Hematopoietic multipotent progenitor cell (in vitro differentiated cells): ENCODE measurements at places on chromosomes 4 and X. TPM values are rescaled to one million over a fixed set of nuclear protein-coding genes. Genes with fewer than 3 reads are reported as not detected.
A peak's percentile ranks its signal among the peaks of the same experiment; 100 is the strongest.

The CXCL5 gene
- not detected for total RNA-seq

DNA sequence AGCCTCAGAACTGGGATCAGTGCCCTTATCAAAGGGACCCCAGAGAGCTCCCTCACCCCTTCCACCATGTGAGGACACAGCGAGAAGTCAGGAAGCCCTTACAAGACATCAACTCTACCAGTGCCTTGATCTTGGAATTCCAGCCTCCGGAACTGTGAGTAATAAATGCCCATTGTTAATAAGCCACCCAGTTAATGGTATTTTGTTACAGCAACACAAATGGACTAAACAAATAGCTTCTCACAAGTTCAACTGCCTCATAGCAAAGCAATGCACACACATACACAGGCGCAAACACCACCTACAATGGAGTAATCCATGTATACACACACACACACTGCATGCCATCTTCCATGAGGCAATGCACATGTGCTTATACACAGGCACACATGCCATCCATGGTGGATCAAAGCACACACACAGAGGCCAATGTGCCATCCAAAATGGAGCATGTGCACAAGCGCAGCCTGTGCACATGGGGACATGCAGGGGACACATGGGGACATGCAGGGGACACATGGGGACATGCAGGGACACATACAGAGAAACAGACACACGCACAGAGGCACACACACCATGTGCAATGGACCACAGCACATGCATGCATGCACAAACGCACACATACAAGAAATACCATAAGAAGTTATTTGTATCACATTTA is 137.6 kb upstream of the TBL1X start:
- DNase-seq: no peak

DNA sequence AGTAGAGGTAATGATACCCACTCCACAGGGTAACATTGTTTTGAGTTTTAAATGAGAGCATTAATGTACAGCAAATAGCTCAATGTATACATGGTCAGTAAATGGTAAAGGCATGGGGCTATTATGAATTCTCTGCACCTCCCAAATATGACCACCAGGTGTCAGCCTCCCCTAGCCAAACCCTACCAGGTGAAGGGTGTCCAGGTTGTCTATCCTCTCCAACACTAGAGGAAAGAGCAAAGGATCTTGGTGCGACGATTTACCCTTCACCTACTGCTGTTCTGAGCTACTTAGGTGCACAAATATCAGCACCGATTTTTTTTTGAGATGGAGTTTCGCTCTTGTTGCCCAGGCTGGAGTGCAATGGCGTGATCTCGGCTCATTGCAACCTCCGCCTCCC is 26.5 kb upstream of the XIAP start:
- DNase-seq: peak; percentile 29

DNA sequence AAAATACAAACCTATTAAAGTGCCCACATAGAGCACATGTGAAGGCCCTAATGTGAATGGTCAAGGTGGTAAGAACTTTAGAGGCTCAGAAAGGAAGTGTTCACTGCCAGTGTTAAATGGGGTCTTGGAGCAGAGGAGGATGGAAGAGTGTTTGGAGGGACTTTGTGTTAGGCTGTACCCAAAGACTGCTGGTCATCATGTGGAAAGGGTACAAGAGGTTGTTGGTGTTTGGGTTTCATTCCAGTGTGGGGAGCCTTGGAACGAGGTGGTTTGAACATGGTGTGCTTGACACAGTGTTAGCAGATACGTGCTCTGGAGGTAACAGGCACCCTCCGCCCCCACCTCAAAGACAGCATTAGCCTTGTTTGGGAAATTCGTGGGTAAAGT is 73.1 kb downstream of the RAPGEF2 start:
- DNase-seq: no peak

The UGT2A1 gene
- not detected for total RNA-seq

GRCh38 chr4:20829617-20830357 is 129.5 kb downstream of the PACRGL start:
- no peak for DNase-seq

The RS1 gene
- total RNA-seq: not detected

- DNase-seq: no peak
These were observed 453 bp upstream of the PBDC1 start for GRCh38 chrX:76172325-76172893.

DNA sequence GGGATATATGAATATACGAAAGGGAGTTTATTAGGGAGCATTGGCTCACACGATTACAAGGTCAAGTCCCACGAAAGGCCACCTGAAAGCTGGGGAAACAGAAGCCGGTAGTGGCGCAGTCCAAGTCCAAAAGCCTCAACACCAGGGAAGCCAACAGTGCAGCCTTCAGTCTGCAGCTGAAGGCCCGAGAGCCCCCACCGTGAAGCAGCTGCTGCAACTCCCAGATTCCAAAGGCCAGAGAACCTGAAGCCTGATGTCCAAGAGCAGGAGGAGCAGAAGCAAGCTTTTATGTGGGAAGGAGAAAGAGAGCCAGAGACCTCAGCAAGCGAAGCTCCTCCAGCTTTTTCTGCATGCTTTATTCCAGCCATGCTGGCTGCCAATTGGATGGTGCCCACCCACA is 275.8 kb downstream of the PTTG2 start:
- DNase-seq: no peak

The SSX4 gene
- total RNA-seq: not detected

The ITIH6 gene
- total RNA-seq: not detected

- DNase-seq: peak; percentile 63
These were observed 32.5 kb downstream of the FGFBP1 start for GRCh38 chr4:15906020-15906443.

The NXF2B gene
- not detected for total RNA-seq

The FATE1 gene
- not detected for total RNA-seq

DNA sequence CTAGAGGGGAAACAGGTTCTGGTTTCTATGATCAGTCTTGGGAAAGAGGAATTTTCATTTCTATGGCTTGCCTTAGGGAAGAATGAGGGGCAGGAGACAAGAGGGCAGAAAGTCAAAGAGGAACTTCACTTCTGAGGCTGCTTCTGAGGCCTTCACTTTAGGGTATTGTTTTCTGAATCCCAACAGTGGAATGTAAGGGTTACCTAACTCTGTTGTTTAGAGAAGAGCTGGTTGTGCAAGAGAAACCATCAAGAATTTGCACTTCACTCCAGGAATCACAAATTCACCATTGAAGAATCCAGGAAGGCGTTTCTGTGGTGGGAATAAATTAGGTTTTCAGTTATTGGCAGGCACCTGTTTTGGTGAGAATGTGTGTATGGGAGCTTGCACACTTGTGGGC is 126.7 kb upstream of the AMOT start:
- no peak for DNase-seq

DNA sequence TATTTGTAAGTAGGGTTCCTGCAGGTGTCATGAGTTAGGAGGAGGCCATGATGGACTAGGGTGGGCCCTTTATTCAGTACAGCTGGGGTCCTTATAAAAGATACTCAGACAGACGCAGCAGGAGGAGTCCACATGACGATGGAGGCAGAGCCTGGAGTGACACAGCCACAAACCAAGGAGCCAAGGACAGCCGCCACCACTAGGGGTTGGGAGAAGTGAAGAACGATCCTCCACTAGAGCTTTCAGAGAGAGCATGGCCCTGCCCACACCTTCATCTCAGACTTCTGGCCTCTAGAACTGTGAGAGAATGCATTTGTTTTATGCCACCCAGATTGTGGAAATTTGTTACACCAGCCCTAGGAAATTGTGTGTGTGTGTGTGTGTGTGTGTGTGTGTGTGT is 31.1 kb downstream of the JAKMIP1 start:
- no peak for DNase-seq

- no peak for DNase-seq
These were observed 53.7 kb downstream of the CHM start for GRCh38 chrX:85993539-85994197.

- DNase-seq: no peak
These were observed 43.4 kb downstream of the MOB1B start for GRCh38 chr4:70945452-70946055.

GRCh38 chr4:161336016-161336530 is 827.7 kb downstream of the FSTL5 start:
- DNase-seq: no peak

- DNase-seq: no peak
These were observed 15.6 kb downstream of the PPP2R3B start for GRCh38 chrX:370963-371745.

DNA sequence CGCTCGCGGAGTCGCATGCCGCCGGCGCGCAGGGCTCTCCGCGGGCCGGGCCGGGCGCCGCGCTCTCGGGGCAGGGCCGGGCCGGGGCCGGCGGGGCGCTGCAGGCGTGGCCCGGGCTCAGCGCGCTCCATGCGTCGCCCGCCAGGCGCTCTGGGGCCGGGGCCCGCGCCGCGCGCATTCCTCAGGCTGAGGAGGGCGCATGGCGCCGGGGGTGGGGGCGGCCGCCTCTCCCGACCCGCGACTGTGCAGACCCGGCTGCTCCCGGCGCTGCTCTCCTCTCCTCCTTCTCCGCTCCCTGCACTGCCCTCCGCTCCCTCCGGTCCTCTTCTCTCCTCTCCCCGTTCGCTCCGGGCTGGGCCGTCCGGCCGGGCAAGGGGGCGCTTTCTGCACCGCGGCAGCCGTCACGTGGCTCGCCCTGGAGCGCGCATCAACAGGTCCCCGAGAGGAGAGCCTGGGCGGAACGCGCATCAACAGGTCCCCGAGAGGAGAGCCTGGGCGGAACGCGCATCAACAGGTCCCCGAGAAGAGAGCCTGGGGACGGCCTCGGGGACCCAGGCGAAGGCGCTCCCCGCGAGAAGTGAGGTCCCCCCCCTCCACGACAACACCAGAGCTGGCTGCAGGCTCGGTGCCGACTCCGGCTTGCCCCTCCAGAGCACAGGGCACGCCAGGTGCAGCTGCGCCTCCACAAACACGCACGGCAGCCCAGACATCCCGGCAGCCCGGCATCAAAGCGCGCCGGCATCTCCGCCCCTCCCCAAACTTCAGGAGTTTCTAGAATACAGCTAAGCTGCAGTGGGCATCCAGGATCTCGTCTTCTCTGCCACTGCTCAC is 12.9 kb downstream of the PPP2R3B start:
- peak; percentile 66 for DNase-seq

GRCh38 chrX:13223868-13224567 is 95.8 kb downstream of the ATXN3L start:
- no peak for DNase-seq

The CYSLTR1 gene
- 11.8 TPM for total RNA-seq

- DNase-seq: no peak
These were observed 2.9 kb downstream of the ASMTL start for GRCh38 chrX:1449823-1450149.

GRCh38 chr4:52604215-52604614 is 54.9 kb downstream of the USP46 start:
- no peak for DNase-seq

DNA sequence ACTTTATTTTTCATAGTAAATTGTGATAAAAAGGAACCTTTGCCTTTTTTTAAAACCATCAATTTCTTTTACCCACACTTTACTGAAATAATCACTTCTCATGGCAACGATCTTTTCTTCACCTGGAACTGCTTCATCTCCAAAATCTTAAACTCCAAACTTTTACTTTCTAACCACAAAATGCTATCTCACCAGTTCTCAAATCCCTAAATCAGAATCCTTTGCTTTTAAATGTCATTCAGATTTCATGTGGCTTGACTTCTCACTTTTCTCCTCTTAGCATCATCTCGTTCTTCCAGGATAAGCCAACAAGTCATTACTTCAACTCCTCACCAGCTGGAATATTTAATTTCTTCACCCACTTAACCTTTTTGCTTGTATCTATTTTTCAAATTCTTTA is 284.3 kb upstream of the RASGEF1B start:
- DNase-seq: no peak

GRCh38 chrX:107686792-107687191 is 58.5 kb downstream of the PRPS1 start:
- no peak for DNase-seq

DNA sequence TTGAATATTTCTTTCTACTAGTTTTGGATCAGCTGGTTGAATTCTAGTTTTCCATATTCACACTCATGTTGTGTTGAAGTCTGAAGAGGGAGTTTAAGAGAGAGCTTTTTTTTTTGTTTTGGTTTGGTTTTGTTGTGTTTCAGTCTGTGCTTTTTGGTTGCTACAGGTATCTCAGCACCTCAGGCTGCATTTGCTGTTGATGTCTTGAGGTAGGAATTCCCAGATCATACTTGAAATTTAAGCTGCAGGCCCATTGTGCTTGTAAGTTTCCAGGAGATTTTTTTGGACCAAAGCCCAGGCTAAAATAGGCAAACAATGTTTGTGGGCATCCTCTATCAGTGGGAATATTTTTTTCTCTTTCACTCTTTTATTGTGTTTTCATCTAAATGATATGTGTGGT is 190.2 kb upstream of the AGA start:
- no peak for DNase-seq

DNA sequence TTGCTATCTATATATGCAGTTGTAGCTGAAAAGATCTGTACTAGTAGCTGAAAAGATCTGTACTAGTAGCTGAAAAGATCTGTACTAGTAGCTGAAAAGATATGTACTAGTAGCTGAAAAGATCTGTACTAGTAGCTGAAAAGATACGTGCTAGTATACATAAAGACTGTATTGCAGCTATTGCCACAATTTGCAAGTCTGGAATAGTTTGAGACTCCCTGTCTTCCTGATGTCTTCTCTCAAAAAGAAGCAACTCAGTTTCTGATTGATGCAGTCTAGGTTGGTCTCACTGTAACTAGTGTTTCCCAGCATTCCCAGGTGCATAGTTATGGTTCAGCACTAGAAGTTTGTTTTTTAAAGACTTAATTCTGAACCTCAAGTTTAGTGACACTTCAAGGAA is 15.0 kb downstream of the SLAIN2 start:
- no peak for DNase-seq

DNA sequence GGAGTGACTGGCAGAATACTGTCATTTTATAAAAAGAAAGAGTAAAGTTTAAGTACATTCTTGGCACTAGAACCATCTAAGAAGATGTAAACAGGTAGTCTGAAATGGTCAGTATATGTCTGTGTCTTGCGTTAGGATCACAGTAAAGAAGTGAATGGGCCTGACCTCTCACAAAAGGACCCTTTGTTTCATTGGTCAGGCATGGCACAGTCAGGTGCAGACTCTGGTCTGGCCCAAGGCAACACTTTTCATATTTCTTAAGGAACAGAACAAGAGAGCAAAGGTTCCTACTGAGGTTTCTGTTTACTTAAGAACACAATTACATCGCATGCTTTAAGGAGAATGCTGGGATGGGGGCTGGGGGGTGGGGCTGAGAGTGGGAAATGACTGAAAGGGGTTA is 48.1 kb downstream of the RPGR start:
- no peak for DNase-seq

The HTN3 gene
- not detected for total RNA-seq

DNA sequence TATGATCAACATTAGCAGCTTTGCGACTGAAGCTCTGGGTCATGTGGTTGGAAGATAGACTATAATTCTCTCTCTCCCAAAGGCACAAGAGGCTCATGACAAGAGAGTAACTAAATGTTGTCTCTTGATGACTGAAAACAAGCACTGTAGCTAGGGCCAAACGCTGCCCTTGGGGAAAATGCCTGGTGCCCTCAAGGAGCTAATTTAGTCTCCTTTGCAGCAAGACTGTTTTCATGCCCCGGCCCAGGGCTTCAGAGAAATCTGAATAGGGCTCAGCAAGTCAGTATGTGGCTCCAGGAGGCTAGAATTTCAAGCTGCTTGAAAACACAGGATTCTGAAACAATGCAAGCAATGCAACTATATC is 411.9 kb downstream of the GPAT3 start:
- no peak for DNase-seq

GRCh38 chr4:163810755-163811154 is 316.3 kb downstream of the TMA16 start:
- DNase-seq: no peak
